Iris pigment epithelial cell (primary cell): ENCODE measurements at places on chromosomes 2 and 18.

DNA sequence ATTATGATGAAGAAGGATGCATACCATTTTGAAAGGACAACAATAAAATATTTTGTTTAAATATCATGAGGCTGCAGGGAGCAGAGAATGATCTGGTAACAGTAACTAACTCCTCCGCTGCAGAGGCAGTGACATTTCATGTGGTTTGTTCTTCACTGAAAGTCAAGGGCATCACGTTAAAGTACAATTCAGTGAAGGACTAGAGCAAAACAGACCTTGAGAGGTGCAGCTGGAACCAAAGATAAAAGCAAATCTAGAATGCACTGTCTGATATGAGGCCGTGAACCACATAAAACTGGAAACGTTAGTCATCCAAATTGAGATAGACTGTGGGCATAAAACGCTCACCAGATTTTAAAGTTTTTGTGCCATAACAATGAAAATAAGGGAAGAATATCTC is 522.9 kb upstream of the TNP1 start:
- peak; percentile 14 for DNase-seq

DNA sequence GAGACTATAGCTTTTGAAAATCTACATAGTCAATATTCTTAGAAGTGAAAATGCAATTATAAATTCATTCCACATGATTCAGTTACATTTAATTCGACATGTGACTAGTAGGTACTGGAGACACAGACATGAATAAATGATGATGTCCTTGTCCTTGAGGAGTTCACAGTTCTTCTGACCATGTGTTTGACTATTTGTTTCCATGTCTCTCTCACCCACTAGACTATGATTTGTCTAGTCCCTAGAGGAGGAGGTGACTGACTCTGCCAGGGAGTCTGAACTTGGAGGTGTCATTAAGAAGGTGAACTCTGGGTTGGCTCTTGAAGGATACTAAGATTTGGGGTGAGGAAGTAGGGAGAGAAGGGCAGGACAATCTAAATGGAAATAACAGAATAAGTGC is 20.7 kb upstream of the UGP2 start:
- no peak for DNase-seq

- DNase-seq, result no peak
These were observed 160.2 kb downstream of the PMAIP1 start for GRCh38 chr18:60060026-60060425.

DNA sequence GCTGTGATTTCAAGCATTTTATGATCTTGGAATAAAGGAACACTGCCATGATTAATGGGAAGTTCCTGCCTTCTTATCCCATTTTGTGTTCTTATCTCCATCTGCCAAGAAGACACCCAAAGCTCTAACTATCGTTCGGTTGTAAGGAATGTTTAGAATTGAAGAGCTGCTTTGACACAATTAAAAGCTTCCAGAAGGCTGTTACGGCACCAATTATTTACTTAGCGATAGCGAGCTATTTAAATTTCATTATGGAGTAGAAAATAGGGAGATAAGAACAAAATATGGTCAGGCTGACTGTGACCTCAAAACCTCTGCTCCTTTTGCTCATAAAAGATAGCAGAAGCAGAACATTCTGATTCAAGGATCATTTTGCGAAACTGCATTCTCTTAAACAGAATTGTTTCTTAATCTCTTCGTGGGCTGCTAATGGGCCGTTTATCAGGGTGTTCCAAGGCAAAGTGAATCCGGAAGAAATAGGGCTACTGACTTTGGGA is 101.6 kb downstream of the SLC4A3 start:
- DNase-seq, result no peak

DNA sequence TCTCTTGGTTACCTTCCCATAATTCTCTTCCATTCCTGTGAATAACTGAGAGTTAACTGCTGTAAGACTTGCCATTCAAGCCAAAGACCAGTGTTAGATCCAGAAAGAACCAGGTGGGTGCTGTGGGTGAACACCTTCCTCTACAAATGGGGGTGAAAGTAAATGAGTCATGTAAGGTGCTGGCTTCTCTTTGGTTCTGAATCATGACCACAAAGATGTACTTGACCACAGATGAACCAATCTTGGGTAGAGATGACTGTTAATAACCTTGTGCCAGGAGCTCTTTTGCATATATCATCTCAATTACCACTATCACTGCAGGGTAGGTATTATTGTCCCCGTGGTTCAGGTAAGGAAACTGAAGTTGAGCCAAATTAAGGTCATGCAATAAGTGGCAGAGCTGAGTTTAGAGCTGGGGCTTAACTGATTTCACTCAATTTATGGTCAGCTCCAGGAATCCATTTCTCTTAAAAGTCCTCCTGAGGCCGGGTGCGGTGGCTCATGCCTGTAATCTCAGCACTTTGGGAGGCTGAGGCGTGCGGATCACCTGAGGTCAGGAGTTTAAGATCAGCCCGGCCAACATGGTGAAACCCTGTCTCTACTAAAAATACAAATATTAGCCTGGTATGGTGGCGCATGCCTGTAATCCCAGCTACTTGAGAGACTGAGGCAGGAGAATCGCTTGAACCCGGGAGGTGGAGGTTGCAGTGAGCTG is 244.9 kb upstream of the CXCR4 start:
- DNase-seq, result no peak

GRCh38 chr2:144325086-144325485 is 194.8 kb downstream of the ZEB2 start:
- DNase-seq, result no peak

- no peak for DNase-seq
These were observed 82.4 kb upstream of the PELI1 start for GRCh38 chr2:64226611-64227010.

GRCh38 chr2:41940060-41940744 is 107.6 kb upstream of the PKDCC start:
- no peak for DNase-seq

- no peak for DNase-seq
These were observed 24.7 kb downstream of the CCDC138 start for GRCh38 chr2:108810993-108811957.

- peak; percentile 95 for DNase-seq
These were observed 168.6 kb downstream of the ETAA1 start for GRCh38 chr2:67565761-67566160.

GRCh38 chr18:12726331-12726730 is 23.5 kb downstream of the PSMG2 start:
- DNase-seq, result no peak

DNA sequence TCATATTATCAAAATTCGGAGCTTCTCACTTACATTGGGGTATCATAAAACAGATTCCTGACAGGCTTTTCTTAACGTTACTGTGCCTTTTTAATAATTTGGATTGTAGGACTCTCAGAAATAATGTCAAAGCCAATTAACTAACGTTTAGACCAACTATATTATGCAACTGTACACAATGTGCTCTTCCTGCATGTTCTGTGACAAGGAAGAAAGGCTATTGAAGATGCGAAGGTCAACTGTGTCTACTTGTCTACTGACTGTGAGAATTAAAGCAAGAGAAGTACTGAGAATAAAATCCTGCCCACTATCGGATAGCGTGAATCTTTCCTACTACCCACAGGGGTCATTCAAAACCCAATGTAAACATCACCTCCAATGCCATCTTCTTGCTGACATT is 393.0 kb downstream of the NBAS start:
- no peak for DNase-seq

DNA sequence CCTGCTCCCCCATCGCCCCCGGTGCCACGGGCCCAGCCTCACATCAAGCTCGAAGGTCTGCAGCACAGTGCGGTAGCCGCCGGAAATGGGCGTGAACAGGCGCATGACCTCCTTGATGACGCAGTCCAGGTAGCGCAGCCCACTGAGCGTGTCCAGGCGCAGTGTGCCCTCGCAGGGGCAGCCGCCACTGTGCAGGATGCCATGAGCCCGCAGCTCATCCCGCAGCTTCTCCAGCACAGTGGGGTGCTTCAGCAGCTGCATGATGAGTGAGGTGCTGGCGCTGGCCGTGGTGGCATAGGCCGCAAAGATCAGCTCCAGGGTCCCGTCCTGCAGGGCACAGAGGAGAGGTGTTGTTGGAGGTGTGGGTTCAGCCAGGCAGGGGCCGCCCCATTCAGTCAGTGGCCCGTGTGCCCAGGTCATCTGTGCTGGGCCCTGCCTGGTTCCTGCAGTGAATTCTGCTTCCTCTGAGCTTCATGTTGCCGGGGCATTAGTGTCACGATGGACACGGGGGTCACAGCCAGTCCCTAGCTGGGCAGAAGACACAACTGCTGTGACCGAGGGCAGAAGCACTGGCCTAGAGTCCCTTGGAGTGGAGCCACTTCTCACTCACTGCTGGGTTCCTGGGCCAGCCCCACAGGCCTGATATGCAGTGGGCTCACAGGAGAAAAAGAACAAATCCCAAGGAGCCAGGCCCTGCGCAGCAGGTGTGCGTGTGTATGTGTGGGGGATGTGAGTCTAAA is 14.5 kb downstream of the CYP26B1 start:
- DNase-seq, result no peak

GRCh38 chr2:14420851-14421250 is 211.7 kb upstream of the LRATD1 start:
- DNase-seq, result peak; percentile 34

GRCh38 chr2:64767670-64768468 is 114.2 kb upstream of the SERTAD2 start:
- DNase-seq, result peak; percentile 92

- no peak for DNase-seq
These were observed 41.7 kb downstream of the MYOM1 start for GRCh38 chr18:3177902-3178687.

DNA sequence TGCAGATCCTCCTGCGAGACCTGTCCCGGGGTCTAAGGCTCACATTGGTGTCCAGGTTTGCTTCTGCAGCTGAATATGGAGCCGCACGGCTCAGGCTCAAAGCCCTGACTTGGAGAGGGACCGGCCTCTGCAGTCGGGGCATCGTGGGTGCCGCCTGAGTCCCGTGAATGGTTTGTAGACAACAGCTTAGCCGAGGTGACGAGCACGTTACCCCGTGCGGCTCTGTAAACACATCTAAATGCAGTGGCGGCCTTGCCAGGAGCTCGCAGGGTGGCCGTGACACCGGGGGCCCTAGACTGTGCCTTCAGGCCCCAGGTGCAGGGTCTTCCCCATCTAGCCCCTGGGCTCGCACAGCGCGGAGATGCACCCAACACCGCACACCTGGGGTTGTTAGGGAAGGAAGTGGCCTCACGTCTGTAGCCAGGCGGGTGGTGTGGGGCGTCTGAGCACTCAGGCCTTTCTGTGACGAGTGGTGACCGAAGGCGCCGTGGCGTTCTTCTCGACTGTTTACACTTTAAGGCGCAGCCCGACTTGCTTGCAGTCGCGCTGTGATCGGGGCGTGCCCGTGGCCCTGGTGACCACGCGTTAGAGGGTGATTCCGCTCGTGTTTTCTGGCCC is 91.6 kb downstream of the NFATC1 start:
- no peak for DNase-seq

GRCh38 chr2:240589375-240589774 is 2.8 kb downstream of the CAPN10 start:
- no peak for DNase-seq

DNA sequence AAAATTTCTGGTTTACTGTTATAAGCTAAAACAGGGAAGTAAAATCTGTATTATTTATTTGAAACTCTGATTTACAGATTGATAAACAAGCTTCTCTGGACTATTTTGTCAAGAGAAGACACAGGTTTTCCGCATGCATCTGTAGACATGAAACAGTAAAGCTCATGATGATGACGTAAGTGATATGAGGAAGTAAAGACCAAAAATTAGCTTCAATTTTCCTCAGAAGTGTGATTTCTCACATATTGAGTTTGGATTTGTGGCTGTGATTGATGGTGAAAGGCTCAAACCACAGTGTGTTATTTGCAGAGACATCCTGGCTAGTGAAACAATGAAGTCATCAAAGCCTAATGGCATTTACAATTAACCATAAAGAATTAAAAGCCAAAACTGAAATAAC is 12.6 kb upstream of the LONRF2 start:
- no peak for DNase-seq

GRCh38 chr18:66646609-66647008 is 42.7 kb upstream of the CDH19 start:
- peak; percentile 21 for DNase-seq

- DNase-seq, result peak; percentile 42
These were observed at the start of gene ST6GAL2 for GRCh38 chr2:106885971-106886915. ST6GAL2 (minus strand) TSS chr2:106886167; CDS start chr2:106843977, 42,190 bp downstream.

GRCh38 chr2:105052773-105053172 is 14.9 kb downstream of the MRPS9 start:
- DNase-seq, result peak; percentile 24

- no peak for DNase-seq
These were observed 72.6 kb upstream of the PID1 start for GRCh38 chr2:229343661-229344060.

- DNase-seq, result peak; percentile 0
These were observed 1275.2 kb upstream of the CRIM1 start for GRCh38 chr2:35080231-35080910.

- DNase-seq, result peak; percentile 61
These were observed 114.1 kb upstream of the NDUFV2 start for GRCh38 chr18:8988260-8988871.

DNA sequence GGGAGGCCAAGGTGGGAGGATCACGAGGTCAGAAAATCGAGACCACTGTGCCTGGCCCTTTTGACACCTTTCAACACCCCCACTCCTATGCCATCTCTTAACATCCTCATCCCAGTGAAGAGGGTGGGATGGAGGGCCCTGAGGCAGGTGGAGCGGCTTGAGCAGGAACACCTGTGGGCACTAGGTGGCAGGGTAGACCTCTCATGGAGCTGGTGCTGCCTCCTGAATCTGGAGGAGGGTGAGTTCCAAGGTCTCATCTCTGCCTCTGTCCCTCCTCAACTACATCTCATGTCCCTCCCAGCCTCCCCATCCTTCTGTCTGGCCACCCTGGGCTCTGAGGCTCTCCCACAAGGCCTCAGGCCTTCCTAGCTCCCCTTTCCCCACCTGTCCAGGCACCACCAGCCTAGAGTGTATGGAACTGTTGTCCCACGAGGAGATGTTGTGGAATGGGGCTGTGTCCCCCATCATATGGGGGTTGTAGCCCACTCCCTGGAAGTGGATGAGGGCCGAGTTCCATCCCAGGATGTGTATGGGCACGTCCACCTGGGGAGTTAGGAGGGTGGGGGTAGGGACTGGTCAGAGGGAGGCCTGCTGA is 17.0 kb upstream of the CRYBA2 start:
- no peak for DNase-seq

DNA sequence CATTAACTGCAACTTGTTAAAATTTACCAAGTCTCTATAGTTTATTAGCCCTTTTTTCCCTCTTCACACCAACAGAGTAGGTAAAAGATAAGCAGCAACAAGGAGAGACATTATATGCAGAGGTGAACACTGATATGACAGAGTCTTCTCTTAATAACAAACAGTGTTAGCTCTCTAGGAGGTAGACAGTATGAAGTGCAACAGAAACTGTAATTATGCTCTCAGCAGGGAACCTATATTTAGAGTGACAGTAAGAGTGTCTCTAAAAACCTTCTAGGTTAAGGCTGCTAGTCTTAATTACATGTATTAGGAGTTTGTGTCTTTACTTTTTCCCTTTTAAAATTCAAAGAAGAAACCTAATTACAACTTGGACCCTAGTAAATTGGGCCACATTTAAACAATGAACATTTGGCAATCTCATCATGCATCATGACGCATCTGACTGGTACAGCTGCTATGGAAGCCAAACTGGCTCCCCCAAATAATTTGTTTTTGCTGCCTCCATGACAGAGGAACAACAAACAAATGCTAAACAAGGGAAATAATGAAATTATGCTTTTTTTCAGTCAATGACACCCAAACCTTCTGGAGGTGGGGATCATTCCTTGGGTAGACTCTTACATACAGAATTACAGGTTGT is 69.9 kb upstream of the MMADHC start:
- no peak for DNase-seq

GRCh38 chr2:164824872-164825271 is 16.8 kb downstream of the COBLL1 start:
- DNase-seq, result peak; percentile 39
